Fibroblast of the aortic adventitia (primary cell): ENCODE measurements at places on chromosomes 2 and 18. TPM values are rescaled to one million over a fixed set of nuclear protein-coding genes. Genes with fewer than 3 reads are reported as not detected.

- no peak for DNase-seq
These were observed 42.9 kb upstream of the GRHL1 start for GRCh38 chr2:9908639-9909038.

GRCh38 chr18:79962835-79963657, 1.4 kb upstream of the HSBP1L1 start:
- DNase-seq: no peak

DNA sequence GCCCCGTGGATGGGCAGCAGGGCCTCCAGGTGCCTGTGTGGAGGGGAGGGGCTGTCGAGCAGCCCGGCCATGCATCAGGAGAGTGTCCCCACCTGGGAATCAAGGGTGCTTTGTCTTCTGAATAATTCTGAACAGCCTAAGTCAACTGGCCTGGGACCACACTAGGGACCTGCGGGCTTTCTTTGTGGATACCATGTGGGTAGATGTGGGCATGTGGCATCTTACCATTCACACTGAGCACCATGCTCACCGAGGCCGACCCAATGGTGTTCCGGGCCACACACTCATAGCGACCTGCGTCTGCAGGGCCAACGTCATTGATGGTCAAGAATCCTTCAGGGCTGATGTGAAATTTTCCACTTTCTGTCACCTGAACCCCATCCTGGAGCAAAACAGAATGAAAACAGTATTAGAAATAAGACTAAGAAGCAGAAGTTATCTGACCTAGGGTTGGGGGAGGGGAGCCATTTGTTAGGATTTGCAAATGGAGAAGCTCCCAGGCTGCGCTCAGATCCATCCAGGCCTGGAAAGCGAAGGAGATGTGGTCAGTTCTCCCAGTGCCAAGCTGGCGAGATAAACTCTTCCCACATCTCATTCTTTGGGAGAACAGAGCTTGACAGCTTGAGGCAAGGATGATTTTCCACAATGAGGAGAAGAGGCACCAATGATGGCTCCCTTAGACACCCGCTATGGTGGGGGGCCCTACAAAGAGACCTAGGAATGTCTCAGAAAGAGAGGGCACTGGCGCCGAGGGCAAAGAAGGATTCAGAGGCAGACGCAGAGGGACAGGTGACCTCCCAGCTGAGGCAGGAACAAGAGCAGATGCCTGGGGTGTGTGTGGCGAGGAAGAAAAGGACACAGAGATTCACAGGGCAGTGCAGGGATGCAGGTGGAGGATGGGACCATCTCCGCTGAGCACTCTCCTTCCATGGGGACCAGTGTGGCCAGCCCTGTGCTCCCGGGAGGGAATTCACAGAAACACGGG, 83.4 kb downstream of the PXDN start:
- no peak for DNase-seq

DNA sequence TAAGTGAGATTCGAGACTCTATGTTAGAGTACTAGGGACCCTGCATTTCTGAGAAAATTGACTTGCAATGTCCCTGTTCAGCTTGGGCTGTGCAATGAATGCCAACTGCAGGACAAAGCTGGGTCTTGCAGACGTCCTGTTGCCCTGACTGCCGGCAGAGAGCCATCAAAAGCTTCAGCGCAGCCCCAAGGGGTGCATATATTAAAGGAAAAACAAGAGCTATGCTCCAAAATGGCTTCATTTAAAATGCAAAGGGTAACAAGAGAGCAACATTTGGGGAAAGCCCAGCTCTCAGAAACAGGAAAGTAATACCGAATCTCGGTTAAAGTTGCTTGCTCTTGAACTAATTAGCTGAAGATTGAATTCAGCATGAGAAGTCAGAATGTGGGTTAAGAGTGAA, 110.9 kb upstream of the PNPT1 start:
- no peak for DNase-seq

DNA sequence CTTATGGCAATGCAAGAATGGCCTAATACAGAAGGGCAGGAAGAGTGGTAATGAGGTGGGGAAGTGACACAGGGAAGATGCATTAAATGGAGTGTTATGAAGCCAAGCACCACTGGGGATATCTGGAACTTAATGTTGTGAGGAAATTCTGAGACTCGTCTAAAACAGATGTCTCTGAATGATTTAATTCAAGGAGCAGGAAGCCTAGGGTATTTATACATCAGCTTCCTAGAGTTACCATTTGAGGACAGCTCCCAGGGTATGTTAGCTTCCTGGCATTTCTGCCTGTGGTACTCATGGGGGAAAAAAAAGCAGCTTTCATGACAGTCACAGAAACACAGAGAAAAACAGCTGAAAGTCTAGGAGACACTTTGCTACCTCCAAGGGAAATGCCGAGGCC, 989.5 kb downstream of the CBLN2 start:
- no peak for DNase-seq

- no peak for DNase-seq
These were observed 233.4 kb upstream of the MYT1L start for GRCh38 chr2:2564300-2565078.

DNA sequence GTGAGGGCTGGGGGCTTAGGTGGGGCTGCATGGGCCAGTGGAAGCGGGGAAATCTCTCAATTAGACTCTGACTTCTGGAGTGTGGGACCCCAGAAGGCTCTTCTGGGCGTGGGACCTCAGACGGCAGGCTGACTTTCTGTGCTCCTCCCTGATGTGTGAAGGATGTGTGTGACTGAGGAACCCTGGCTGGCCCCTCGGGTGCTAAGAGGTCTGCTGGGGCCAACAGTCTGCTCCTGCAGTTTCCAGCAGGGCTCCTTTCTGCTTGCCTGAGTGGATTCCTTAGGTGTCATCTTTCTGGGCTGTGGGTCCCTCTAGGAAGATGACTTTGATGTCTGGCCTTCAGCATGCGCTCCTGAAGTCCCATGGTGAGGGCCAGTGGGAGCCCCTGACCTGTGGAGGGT, 167.5 kb downstream of the DYSF start:
- no peak for DNase-seq

DNA sequence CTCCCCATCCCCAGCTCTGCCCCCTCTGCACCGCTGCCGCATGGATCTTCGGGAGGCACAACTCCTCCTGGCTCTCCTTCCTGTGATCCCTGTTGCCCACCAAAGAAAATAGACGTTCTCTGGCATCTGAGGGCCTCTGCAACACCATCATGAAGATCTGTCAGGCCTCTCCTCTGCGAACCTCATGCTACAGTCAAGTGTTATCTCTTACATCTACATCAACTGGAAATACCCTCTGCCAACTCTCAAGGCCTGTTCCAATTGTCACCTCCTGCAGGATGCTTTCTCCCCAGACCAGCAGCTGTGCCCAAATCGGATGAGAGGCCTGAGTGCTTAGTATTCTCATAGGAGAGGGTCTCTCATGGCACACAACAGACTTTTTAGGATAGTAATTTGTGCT, 478.4 kb downstream of the BCL11A start:
- no peak for DNase-seq

GRCh38 chr2:152560873-152561595, 156.2 kb downstream of the PRPF40A start:
- no peak for DNase-seq

DNA sequence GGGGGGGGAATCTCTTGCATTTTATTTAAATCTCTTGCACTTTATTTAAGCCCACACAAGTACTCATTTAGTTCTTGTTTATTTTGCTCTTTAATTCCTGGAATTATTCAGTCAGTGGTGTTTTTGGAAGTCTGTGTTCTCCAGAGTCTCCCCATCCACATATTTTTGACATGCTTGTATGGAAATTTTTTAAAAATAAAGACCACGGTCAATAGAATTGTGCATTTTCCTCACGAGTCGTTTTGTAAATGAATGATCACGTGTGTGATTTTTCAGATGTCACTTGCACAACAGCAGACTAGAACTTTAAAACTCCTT, 824 bp downstream of the CD302 start:
- DNase-seq: no peak

- peak; percentile 35 for DNase-seq
These were observed 18.3 kb upstream of the BMP10 start for GRCh38 chr2:68889500-68889899.

DNA sequence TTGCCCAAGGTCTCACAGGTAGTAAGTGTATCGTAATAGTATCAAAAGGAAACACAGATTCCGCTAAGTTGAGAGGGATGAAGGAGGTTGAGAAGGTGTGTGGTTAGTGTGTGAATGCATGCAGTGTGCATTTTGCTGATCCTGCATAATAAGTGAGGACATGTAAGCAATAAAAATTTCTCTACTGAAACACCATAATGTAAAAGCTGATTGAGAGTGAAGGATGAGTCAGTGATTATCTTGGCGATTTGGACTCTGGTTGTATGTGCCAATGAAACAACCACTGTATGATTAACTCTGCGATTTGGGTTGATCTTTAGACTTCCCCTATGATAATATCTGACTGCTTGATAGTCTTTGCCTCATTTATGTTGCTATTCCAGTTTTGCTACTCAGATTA, 16.7 kb upstream of the ADGRF3 start:
- peak; percentile 51 for DNase-seq

GRCh38 chr2:177020524-177021119, 192.0 kb upstream of the HNRNPA3 start:
- DNase-seq: no peak

GRCh38 chr2:123648956-123649355, 376.1 kb upstream of the CNTNAP5 start:
- DNase-seq: no peak

DNA sequence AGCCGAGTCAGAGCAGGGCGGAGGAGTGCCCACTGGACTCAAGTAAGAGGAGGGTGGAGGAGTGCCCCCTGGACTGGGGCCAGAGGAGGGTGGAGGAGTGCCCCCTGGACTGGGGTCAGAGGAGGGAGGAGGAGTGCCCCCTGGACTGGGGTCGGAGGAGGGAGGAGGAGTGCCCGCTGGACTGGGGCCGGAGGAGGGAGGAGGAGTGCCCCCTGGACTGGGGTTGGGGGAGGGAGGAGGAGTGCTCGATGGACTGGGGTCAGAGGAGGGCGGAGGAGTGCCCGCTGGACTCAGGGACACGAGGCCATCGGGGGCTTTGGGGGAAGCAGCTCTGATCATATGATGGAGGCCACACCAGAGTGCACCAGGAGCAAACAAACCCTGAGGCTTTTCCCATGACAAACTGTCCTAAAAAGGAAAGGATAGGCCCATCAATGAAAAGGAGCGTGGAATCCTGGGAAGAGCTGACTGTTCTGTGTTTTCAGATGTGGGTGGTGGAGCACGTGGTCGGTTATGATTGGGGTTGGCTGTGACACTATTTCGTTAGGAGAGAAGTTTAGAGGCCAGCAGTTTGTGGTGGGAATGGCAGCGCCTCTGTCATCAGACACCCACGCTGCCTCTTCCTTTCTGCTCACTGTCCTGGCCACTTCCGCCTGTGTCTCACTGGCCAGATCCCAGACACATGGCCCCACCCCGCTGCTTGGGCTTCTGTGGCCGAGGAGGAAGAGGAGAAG, 24.5 kb upstream of the HPCAL1 start:
- DNase-seq: no peak

DNA sequence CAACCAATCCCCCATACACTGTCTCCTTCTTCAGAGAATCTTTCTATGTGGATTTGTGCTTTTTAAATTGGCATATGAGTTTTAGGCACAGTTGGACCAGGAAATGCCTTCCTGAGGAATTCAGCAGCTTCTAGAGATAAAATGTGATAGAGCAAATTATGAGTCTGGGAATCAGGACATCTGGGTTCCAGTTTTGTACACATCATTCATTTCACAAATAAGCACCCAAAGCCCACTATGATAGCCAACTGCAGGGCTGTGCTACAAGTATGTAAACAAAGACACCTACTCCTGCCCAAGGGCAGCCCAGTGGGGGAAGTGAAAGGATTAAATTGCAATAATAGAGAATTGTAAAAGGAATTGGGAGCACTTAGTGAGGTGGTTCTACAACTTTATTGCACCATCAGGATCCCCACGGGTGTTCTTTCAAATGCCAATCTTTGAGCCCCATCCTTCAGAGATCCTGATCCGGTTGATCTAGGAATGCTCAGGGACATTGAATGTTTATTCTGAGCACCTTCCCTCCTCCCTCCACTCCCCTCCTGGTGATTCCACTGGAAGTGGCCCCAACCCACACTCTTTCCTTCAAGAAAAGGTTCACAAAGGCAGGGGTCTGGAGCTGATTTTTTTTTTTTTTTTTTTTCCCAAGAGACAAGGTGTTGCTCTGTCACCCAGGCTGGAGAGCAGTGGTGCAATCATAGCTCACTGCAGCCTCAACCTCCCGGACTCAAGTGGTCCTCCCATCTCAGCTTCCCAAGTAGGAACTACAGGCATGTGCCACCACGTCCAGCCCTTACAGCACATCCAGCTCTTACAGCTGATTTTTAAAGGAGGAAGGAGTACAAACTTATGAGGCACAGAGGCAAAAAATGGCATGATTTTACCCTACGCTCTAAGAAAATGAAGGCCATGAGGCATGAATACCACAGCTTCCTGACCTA, 11.1 kb upstream of the KCMF1 start:
- peak; percentile 65 for DNase-seq

GRCh38 chr2:151337643-151338042, 19.7 kb upstream of the TNFAIP6 start:
- peak; percentile 63 for DNase-seq

GRCh38 chr2:149348291-149348690, 17.9 kb downstream of the LYPD6 start:
- no peak for DNase-seq

- DNase-seq: no peak
These were observed 99.7 kb downstream of the INHBB start for GRCh38 chr2:120445449-120446143.

DNA sequence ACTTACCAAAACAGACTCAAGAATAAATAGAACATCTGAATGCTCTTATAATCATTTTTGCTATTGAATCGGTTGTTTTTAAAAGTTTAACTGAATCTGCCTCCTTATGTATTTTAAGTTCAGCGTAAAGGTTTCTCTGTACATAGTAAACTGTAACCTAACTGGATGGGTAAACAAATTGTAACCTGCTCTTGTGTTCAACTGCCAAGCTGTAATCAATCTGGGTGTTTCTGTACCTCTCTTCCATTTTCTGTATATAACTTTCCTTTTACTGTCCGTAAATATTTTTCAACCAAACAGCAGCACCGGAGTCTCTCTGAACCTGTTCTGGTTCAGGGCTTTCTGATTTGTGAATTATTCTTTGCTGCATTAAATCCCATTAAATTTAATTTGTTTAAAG, 27.6 kb upstream of the DNAH7 start:
- DNase-seq: no peak

- peak; percentile 21 for DNase-seq
These were observed 13.6 kb downstream of the ABI2 start for GRCh38 chr2:203341741-203342310.

- DNase-seq: no peak
These were observed 562.6 kb downstream of the SPAG16 start for GRCh38 chr2:213846856-213847255.

- DNase-seq: no peak
These were observed 10.5 kb downstream of the PLB1 start for GRCh38 chr2:28506112-28506910.

KIF1A gene
- total RNA-seq: under 0.01 TPM in 1 of 2 replicates, not detected in the other

SH3RF3 gene
- total RNA-seq: 2.1 and 8.4 TPM in 2 replicates

LYPD1 gene
- 0.74 and 25.2 TPM in 2 replicates for total RNA-seq

TUBA4B gene
- not detected in 2 replicates for total RNA-seq

IL1R1 gene
- total RNA-seq: 150 and 152 TPM in 2 replicates

ALPP gene
- total RNA-seq: not detected in 2 replicates

RBM43 gene
- total RNA-seq: 11.9 and 14.3 TPM in 2 replicates

TUBB6 gene
- total RNA-seq: 75.6 and 358 TPM in 2 replicates

RNU2-63P gene
- total RNA-seq: not detected in 2 replicates

ACVR1C gene
- 0.63 and 1.2 TPM in 2 replicates for total RNA-seq

HOXD11 gene
- total RNA-seq: not detected in 2 replicates

GPR35 gene
- total RNA-seq: 0.09 and 0.25 TPM in 2 replicates
